Activated T-cell treated with anti-CD3 and anti-CD28 coated beads, Interleukin-2, amount 50 U/mL, for 72 hours (primary cell): ENCODE measurements at places on chromosomes 16 and 17. TPM values are rescaled to one million over a fixed set of nuclear protein-coding genes. Genes with fewer than 3 reads are reported as not detected.
A peak's percentile ranks its signal among the peaks of the same experiment; 100 is the strongest.

DNA sequence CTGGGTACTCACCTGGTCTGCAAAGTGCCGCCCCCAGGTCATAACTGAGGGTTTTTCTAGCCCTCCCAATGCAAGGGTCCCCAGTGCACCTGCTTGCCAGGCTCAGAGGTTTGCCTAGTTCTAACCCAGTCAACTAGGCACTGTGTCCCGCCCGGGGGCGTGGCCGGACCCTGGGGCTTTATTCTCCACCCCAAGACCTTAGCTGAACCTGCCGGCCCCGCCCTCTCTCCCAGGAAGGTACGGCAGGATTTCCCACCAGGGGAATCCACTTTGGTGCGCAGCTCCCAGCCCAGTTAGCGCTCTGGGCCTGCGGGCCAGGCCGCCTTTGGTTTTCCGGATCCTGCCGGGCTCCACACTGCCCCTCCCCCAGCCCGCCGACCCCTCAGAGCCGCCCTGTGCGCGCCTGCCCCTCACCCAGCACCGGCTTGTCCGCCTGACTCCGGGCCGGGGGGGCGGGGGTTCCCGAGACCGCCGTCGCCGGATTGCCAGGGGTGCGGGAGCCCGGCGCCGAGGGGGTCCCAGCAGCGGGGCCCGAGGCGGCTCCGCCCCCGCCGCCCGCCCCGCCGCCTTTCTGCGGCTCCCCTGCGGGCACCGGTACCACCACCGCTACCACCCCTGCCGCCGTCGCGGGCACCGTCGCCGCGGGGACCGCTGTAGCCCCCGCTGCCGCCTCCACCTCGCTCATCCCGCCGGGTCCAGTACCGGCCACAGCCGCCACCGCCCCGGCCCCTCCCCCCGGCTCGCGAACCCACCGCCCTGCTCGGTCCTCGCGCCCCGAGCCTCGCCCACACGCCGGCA, 424 bp downstream of the YBX2 start:
- peaks cover 21% of the 10 kb centered on the region for H3K4me1 ChIP-seq
- peak; percentile 35 for DNase-seq
- H3K27me3 ChIP-seq = peaks cover 23% of the 10 kb centered on the region
- H3K36me3 ChIP-seq = no peaks in the 10 kb centered on the region
- peak overlapping the region; percentile 93 for H3K4me3 ChIP-seq

GRCh38 chr17:54870671-54871175, 29.9 kb upstream of the TOM1L1 start:
- no peaks in the 10 kb centered on the region for H3K36me3 ChIP-seq
- H3K4me1 ChIP-seq = no peaks in the 10 kb centered on the region
- H3K27me3 ChIP-seq = peaks cover 8% of the 10 kb centered on the region
- H3K4me3 ChIP-seq = no peak overlapping the region
- no peak overlapping the region for H3K27ac ChIP-seq

DNA sequence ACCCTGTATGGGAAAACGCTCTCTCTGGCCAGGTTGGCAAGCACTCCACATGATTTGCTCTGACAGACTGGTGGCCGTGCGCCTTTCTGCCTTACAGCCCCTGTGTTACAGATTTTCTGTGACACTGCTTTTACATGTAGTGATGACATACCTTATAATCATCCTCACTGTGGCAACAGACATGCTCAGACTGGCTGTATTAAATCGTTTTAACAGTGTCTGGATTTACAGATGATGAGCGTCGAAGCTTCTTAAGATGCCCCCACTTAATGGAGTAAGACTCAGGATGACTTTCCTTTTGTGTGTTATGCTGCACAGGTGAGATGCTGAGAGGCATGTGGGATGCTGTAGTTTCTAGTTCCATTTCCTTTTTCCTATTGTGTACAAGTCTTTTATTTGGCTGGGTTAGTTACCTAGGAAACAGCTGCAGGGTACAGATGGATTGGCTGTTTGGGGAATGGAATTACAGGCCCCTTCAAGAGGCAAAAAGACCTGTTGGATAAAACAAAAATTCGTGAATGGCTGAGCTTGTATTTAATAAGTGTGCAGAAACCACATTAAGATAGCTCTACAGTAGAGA, 20.9 kb upstream of the VWA3A start:
- no peaks in the 10 kb centered on the region for H3K4me1 ChIP-seq
- no peak overlapping the region for H3K27ac ChIP-seq
- peaks cover 6% of the 10 kb centered on the region for H3K36me3 ChIP-seq

MT2A gene
- 391 TPM for total RNA-seq

DNA sequence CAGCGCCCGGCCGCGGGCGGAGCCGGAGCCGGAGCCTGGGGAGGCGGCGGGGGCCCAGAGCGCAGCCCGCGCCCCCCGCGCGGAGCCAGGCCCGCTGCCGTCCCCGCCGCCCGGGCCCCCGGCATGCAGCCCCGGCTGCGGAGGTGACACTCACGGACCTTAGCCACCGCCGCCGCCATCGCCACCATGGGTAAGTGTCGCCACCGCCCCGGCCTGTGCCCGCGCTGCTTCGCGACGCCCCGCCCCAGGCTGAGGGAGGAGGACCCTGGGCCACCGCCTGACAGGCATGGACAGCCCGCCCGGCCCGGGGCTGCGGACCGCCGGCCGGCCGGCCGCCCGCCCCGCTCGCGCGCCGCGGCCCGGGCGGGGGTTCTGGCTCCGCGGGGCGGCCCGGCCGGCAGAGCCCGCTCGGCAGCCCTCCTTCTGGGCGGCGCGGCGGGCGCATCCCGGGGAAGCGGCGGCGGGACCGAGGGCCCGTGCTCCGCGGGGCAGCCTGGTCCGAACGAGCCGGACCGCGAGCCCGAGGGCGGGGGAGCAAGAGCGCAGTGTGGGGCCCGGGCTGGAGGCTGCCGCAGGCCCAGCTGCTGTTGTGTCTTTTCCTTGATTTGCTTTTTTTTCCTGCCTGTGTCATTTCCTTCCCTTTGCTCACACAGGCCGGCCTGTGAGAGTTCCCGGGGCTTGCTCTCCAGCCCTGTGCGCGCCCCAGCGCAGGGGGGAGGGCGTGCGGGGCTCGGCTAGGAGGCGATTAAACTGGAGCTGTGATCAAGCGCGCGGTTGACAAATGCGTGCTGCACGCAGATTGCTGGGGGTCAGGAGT, 565 bp downstream of the MAP3K3 start:
- peaks cover 2% of the 10 kb centered on the region for H3K36me3 ChIP-seq
- peak overlapping the region; percentile 92 for H3K27ac ChIP-seq
- DNase-seq = peak; percentile 78
- H3K4me1 ChIP-seq = peaks cover 45% of the 10 kb centered on the region
- H3K27me3 ChIP-seq = no peaks in the 10 kb centered on the region
- peak overlapping the region; percentile 98 for H3K4me3 ChIP-seq

DNA sequence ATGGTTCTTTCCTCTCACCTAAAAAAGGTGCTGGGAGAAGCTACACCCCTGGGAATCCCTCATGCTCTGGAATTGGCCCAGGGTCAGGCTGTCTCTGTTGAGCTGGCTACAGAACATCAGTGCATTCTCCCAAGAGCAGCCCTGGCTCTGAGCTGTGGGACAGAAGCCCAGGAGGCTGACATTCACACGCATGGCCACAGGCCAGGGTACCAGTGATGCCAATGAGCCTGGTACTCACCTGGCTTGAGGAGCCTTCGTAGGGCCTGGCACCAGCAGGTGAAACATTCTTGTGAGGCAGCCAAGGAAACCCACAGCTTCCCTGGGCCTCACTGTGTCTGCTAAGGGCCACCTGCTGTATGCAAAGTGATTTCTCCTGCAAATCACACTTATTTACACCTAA, 121.7 kb upstream of the CCL2 start:
- no peak overlapping the region for H3K27ac ChIP-seq
- no peak overlapping the region for H3K4me3 ChIP-seq
- H3K4me1 ChIP-seq = no peaks in the 10 kb centered on the region
- H3K27me3 ChIP-seq = peaks cover 13% of the 10 kb centered on the region

- DNase-seq = no peak
- no peak overlapping the region for H3K27ac ChIP-seq
- H3K4me1 ChIP-seq = peaks cover 15% of the 10 kb centered on the region
- H3K27me3 ChIP-seq = peaks cover 16% of the 10 kb centered on the region
- no peak overlapping the region for H3K4me3 ChIP-seq
- H3K36me3 ChIP-seq = no peaks in the 10 kb centered on the region
Measured at GRCh38 chr16:66691234-66691633, 5.3 kb downstream of the CMTM4 start.

DNA sequence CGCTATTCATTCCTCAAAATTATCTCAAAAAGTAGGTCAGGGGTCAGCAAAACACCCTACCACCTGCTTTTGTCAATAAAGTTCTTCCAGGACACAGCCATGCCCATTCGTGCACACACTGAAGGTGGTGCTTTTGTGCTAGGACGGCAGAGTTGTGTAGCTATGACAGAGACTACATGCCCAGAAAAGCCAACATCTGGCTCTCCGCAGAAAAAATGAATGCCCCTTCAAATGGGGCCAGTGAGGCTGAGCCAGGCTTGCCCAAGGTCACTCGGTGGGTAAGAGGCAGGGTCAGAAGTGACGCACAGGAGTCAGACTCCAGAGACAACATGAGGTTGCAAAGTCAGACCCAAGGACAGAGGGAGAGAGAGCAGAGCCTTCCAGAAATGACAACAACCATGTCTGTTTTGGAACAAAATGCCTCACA, 200.1 kb downstream of the XYLT1 start:
- H3K4me3 ChIP-seq = no peak overlapping the region
- H3K27ac ChIP-seq = no peak overlapping the region
- H3K4me1 ChIP-seq = peaks cover 32% of the 10 kb centered on the region
- DNase-seq = no peak
- H3K27me3 ChIP-seq = peaks cover 19% of the 10 kb centered on the region
- peaks cover 3% of the 10 kb centered on the region for H3K36me3 ChIP-seq

DNA sequence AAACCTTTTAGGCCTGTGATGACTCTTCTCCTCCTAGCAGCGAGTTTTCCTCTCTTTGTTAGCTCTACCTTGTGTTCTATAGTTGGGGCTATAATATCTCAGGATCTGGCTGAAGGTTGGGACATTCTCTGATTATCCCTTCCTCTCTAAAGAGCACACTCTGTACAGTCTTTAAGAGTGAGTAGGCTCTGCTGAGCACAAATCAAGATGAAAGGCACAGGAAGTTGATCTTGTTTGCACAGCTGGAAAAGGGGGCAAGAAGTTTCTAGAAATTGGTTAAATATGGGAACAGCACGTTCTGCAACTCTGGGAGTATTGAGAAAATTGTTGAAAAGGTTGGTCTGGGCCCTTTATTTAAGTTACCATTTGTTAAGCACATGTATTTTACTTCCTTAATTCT, 240.9 kb downstream of the CDH11 start:
- no peak overlapping the region for H3K4me3 ChIP-seq
- H3K27ac ChIP-seq = no peak overlapping the region
- no peaks in the 10 kb centered on the region for H3K4me1 ChIP-seq
- DNase-seq = no peak

TPSAB1 gene
- not detected for total RNA-seq

GRCh38 chr16:1859650-1860049, 12.3 kb downstream of the MEIOB start:
- no peak for DNase-seq
- H3K4me3 ChIP-seq = no peak overlapping the region
- H3K27ac ChIP-seq = no peak overlapping the region
- no peaks in the 10 kb centered on the region for H3K36me3 ChIP-seq
- H3K4me1 ChIP-seq = peaks cover 20% of the 10 kb centered on the region
